ENCODE measurements at places on chromosomes 7 and 10.
A peak's percentile ranks its signal among the peaks of the same experiment; 100 is the strongest.

- DNase-seq = no peak
These were observed 204.6 kb downstream of the GRID1 start for GRCh38 chr10:86162036-86162435.

- no peak for DNase-seq
These were observed 24.9 kb downstream of the ZNF783 start for GRCh38 chr7:149286811-149287400.

- no peak for DNase-seq
These were observed 904 bp downstream of the NPTX2 start for GRCh38 chr7:98617960-98618418.

GRCh38 chr10:22246680-22247391, 29.0 kb upstream of the EBLN1 start:
- no peak for DNase-seq

DNA sequence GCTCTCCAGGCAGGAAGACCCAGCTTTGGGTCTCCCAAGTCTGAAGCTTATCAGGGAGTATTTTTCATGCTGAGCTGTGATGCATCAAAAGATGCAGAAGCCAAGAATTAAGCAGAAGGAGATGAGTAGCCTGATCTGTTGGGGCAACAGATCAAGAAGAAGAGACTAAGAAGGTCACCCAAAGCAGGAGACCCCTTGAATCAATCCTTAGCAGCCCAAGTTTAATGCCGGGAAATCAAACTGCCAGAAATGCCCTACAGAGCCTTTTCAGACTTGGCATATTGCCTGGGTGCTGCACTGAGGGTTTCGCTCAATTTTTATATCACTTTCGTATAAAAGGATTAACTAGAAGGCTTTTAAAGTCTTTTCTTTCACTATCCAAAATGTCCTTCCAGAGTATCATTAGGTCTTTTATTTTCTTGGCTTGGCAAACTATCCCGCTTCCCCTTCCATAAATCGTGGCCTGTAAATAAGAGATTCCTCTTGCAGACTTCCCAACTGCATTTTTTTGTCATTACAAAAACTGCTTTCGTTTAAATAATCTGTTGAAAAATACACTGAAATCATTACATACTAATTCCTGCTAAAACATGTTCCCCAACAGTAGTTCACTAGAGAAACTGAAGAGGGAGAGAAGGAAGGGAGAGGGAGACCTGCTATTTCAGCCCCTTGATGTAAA, 49.0 kb upstream of the STK17A start:
- no peak for DNase-seq

- DNase-seq = peak; percentile 25
These were observed 9.8 kb upstream of the FXYD4 start for GRCh38 chr10:43361547-43362190.

DNA sequence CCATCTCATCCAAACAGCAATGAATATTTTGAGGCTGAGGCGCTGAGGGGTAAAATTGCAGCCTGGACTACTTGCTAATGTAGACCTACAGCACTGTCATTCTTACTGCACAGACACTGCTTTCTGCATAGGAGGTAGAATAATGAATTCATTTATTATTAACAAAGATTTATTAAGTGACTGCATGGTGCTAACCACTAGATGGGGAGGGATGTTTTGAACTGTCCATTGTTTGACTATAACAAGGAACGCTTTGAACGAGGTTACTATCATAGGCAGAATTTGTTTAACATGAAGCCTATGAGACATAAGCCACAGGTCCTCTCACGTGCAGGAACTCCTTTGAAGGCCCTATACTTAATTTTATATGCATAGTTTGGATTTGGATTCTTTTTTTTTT, 143.8 kb downstream of the CFTR start:
- no peak for DNase-seq

- DNase-seq = no peak
These were observed 20.0 kb downstream of the ZNF786 start for GRCh38 chr7:149070372-149071125.

- DNase-seq = no peak
These were observed 114.6 kb upstream of the LRRTM3 start for GRCh38 chr10:66811211-66811610.

- DNase-seq = no peak
These were observed 171.9 kb downstream of the ARHGAP12 start for GRCh38 chr10:31756729-31757110.

DNA sequence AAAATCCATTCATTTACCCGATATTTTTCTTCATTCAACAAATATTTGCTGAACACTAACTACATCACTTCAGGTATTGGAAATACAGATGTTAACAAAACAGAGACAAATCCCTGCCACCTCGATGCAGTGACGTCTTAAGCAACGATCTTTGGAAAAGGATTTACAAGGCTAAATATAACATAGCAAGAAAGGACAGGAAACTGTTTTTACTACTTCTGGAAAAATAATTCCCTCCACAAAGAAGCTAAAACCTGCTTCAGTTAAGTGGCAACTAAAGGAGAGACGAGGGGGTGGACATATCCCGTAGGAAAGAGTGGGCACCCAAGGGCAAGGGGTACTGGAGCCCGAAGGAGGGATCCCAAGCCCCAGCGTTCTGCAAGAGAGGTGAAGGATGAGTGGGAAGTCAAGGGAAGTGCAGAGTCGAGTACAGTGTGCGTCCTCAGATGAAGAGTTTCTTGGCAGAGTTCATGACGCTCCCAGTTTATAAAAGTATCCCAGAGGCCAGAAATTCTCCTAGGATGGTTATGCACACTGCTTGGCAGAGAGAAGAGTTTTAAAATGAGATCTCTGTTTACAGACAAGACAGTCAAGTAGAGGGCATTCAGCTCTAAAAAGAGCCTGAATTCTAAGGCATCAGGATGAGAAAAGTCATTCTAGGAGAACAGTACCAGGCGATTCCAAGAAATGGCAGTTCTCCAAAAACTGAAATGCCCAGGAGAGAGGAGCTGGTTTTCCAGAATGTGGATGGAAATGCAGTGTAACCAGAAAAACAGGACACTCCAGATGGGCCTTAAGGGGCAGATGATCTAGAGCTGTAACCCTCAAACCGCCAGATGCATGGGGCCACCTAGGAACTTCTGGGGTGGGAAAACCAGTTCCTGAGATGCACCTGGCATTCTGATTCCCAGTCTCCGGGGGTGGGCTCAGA, 97.3 kb downstream of the GRB10 start:
- DNase-seq = peak; percentile 60

DNA sequence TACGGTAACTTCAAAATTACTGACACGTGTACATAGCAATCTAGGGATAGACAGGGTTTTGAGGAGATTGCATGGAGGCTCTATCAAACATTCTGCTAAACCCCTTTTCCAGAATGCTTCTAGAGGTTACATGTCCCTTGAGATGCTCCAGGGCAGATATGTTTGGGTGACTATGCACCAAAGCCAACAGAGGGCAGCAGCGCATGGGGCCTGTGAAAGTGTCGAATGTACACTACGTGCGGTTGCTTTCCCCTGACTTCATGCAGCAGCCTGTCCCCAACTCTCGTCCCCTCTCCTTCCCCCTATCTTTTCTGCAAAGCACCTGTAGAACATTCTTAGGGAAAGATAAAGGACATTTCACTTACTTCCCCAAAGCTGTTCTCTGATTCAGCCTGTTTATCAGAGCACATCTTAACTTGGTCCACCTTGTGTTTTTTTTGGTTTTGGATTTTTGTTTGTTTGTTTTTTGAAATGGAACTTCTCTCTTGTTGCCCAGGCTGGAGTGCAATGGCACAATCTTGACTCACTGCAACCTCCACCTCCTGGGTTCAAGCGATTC, 90.2 kb downstream of the UBE3C start:
- peak; percentile 23 for DNase-seq

DNA sequence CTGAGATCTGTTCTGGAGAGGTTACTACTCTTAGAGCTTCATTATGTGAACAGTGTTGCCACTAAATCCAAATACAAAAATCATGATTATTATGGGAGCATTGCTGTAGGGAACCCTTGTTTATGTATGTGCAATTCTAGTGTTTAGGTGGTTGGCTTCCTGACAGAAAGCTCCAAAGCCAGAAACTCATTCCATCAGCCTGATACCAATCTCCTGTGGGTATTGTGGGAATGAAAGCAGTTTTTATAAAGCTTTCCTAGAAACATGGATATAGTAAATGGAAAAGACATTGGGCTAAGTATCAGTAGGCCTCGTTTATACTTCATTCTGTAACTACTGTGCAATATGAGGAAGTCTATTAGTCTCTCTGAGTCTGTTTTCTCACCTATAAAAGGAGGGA, 6.4 kb downstream of the SDK1 start:
- no peak for DNase-seq

- DNase-seq = no peak
These were observed 257.8 kb upstream of the PCDH15 start for GRCh38 chr10:55058800-55059199.

DNA sequence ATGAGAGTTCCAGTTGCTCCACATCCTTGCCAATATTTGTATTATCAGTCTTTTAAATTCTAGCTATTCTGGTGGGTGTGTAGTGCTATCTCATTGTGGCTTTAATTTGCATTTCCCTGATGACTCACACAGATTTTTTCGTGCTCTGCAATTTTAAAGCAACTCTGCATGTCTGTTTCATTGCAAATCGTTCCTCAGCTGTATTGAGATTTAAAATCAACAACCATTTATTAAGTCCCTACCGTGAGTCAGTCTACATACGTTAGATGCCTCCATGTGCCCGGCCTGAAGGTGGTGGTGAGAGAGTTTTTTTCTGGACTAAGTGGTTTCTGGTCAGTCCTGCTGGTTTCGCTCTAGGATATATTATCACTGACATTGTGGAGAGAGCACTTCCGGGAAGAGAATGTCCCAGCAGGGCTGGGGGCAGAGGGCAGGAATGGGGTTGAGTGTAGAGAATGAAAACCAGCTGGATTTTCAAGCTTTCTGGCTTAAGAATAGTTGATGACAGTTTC, 8.4 kb upstream of the HYCC1 start:
- DNase-seq = no peak

- no peak for DNase-seq
These were observed 374.7 kb upstream of the VWC2 start for GRCh38 chr7:49398746-49399145.

GRCh38 chr10:86104611-86105145, 261.9 kb downstream of the GRID1 start:
- no peak for DNase-seq

DNA sequence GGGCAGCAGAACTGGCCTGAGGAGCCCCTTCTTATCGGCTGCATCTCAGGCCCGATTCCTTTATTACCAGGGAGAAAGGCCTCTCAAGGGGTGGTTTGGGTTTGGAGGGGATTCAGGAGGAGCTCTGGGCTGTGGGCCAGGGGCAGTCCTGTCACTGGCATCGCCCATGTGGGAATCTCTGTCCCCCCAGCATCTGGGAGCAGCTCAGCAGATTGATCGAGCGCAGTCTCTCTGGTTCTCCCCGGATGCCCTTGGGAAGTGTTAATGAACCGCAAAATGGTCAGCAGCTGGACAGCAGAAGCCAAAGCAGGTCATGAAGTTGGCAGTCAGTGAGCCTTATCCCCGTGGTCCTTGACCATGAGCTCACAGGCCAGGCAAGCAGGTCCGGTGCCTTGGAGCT, 104.4 kb upstream of the ANLN start:
- no peak for DNase-seq
